ENCODE measurements at places on chromosomes 3 and 15.
A peak's percentile ranks its signal among the peaks of the same experiment; 100 is the strongest.

DNA sequence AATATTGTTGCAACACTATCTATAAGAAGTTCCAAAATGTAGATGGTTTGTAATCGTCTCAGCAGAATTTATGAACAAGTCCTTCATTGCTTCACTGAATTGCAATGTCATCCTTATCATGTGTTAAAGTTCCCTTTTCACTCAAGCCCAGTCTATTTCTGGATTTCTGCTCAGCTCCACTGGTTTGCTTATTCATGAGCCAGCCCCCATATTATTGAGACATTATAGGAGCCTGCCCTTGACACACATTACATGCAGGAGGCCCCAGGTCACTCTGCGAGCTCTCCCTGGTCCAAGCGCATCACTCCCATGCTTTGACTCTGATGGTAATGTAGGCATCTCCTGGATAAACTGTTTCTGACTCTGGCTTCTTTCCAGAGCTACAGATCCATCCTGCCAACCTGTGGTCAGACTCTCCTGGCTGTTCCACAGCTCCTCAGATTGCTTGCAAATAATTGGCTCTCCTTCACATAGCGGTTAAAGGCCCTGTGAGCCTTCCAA, 56.9 kb downstream of the ABTB1 start:
- DNase-seq, result no peak

DNA sequence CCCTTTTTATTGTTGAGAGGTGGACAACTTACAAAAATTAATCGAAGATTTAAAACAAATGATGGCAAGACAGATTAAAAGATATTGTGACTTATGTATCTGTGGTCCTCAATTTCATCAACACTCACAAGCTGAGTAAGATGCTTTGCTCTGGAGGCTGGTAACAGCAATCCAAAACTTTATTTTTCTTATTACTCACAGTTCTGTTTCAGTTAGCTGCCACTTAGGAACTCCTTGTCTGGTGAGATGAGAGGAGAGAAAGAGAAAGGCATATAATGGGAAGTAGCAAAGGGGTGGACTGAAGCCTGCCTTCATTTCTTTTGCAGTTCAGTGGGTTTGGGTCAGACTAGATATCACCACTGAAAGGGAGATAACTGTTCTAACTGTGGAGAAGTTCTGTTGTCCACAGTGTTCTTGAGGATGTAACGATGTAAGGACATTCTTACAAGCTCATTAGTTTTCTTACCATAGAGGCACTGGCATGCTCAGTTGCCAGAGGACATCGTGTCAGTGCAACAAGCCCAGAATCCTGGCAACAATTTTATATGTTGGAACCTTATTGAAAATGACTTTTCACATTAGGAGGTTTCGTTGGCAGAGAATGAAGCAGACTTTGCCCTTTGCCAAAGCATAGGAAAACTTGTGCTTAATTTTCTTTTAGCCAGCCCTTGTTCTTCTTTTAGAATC, 93.6 kb downstream of the PLCL2 start:
- DNase-seq, result no peak

DNA sequence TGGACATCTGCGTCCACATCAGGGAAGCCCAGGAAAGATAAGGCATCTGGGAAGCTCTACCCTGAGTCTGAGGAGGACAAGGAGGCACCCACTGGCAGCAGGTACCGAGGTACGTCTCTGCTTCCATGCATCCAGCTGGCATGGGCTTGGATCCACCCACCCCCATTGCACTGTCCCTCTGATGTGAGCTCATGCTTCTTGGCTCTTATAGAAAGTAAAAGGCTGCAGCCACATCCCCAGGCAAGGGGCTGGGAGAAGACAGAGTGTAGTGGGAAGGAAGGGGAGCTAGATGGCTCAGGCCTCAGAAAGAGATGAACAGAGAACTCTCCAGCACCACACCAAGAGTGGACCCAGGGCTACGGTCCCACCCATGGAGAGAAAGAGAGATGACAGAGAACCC, 18.2 kb downstream of the PTH1R start:
- no peak for DNase-seq

DNA sequence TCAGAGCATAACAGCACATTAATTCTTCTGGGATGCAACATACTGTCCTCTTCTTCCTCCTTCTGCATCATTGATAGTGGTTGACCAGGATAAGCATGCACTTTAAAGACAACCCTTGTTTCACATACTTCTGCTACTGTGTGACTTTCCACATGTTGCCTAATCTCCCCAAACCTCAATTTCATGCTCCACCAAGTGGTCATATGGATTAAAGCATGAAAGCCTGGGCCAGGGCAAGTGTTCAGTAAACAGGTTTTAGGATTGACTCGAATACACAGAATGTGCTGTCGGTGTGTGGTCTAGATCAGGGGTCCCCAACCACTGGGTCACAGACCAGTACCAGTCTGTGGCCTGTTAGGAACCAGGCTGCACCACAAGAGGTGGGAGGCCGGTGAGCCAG, 22.5 kb upstream of the BFSP2 start:
- DNase-seq, result peak; percentile 60

DNA sequence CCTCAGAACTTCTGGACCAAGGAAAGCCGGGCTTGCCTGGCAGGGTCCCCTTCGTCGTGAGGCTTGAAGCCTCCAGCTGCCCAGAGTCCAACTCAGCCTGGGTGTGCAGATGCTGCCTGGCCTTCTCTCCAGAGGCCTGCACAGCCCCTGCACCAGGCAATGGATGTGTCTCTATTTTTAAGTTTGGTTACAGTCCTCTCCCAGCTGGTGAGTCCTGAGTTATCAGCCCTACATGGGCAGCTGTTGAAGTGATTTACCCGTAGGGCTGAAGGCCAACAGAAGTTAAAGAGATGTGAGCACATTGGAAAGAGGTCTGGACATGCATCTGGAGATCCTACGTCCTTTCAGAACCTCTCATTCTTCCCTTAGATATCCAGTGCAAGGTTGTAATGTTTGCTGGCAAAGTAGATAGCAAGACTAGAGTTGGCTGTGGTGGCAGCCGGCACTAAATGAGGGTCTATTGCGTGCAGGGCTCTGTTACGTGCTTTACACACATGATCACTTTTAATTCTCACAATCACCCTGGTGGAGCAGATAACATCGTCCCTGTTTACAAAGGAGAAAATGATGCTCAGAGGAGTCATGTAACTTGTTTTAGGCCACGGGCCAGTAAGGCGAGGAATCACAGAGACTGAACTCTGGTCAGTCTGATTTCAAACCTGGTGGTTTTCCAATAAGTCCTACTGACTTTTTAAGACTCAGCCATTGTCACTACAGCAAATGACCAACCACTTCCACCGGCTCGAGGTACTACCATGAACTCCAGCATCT, 9.9 kb downstream of the FYCO1 start:
- DNase-seq, result no peak

GRCh38 chr3:109809513-109809912, 472.2 kb upstream of the DPPA4 start:
- DNase-seq, result no peak

Measured in 8988T (cell line).